ENCODE measurements at places on chromosomes 1 and 21.

- DNase-seq = no peak
Observed at GRCh38 chr1:63407002-63407401, 39.6 kb downstream of the ALG6 start.

DNA sequence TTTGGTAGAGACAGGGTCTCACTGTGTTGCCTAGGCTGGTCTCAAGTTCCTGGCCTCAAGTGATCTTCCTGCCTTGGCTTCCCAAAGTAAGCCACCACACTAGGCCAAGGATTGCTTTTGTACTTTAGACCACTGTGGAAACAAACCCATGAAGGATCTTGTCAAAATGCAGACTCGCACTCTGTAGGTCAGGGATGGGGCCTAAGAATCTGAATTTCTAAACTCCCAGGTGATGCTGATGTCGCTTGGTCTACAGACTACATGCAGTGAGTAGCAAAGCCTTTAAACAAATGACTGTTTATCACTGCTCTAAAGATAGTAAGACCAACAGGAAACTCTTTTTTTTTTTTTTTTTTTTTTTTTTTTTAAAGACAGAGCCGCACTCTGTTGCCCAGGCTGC, 54.1 kb upstream of the MUTYH start:
- DNase-seq = no peak

GRCh38 chr1:244414543-244414942, 37.2 kb downstream of the ADSS2 start:
- DNase-seq = no peak

DNA sequence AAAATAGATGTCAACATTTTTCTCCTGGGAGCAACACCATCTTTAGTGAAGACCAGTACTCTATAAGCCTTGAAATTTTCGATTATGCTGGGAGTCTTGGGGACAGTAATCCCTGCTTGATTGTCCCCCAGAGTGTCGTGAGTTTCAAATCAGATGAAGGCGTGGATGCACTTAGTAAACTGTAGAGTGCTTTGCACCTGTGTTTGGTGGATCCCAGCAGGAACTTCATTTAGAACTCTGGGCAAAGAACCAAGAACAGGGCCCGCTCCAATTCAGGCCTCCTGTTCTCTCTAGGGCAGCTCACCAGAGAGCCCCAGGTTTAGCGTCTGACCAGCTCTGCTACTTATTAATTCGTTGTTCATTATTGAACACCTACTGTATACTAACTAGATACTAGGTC, 1.5 kb downstream of the GPX7 start:
- DNase-seq = no peak

- DNase-seq = no peak
Observed at GRCh38 chr1:32394890-32395432, 720 bp upstream of the BSDC1 start.

- no peak for DNase-seq
Observed at GRCh38 chr1:248821101-248821500, 4.6 kb downstream of the SH3BP5L start.

GRCh38 chr1:19315378-19316198, 3.5 kb downstream of the SLC66A1 start:
- no peak for DNase-seq

DNA sequence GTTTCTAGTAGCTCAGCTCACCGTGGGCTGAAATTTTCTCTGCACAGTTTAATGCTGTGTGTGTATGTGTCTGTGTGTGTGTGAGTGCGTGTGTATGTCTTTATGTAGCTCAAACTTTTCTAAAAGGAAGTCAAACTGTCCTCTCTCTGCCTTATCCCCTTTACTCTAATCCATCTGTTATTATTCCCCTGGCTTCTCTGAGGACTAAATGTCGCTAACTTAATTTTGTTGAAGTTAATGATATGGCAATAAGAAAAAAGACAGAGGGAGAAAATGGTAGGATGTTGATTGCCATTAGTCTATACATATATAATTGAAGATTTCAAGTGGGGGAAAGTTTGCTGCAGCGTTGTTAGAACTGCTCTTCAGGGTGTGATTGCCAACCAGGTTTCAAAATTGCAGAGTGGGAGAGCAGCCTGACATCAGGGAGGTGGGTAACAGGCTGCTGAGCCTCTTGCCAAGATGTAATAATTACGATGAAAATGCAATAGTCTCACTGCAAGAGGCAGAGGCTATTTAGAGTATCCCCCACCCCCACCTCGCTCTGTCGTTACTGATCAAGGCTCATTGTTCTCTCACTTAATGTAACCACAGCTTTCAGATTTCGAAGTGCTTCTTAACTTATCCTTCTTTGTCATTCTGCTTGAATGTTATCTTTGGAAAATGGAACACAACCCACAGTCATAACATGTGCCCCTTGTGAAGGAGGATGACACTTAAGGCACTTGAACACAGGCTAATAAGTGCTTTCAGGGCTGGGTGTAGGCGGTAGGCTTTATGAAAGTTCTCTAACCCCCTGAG, 559.0 kb upstream of the PLXNA2 start:
- no peak for DNase-seq

Data from stimulated activated CD8-positive, alpha-beta memory T cell treated with anti-CD3 and anti-CD28 coated beads, Interleukin-4, amount 100 ng/mL, for 24 hours (primary cell).